ENCODE measurements at places on chromosomes 7 and 10.

DNA sequence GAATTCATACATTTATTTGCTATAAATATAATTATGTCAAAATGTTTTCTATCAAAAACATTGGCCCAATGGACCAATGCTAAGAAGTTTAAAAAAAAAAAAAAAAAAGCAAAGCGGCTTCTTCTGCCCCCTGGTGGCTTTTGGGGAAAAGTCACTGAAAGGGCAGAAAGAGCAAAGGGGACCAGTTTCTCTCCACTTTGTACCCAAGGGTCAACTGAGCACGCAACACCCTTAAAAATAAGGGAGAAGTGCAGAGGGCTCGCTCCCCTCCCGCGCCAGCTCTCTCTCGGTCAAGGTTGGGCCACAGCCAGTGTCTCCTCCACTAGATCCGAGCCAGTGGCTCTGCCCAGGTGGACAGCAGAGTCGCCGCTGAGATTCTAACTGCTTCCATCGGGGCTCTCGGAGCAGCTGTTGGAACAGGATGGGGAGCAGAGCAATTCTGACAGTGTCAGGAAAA is 136.4 kb upstream of the FGFR2 start:
- DNase-seq: no peak

GRCh38 chr10:108362296-108362695 is 1197.8 kb upstream of the SORCS1 start:
- no peak for DNase-seq

GRCh38 chr10:72079356-72079755 is 9.0 kb downstream of the SPOCK2 start:
- no peak for DNase-seq

GRCh38 chr7:112594397-112594796 is 113.6 kb downstream of the LSMEM1 start:
- no peak for DNase-seq

GRCh38 chr10:100827819-100828737 is 82.7 kb downstream of the PAX2 start:
- no peak for DNase-seq

DNA sequence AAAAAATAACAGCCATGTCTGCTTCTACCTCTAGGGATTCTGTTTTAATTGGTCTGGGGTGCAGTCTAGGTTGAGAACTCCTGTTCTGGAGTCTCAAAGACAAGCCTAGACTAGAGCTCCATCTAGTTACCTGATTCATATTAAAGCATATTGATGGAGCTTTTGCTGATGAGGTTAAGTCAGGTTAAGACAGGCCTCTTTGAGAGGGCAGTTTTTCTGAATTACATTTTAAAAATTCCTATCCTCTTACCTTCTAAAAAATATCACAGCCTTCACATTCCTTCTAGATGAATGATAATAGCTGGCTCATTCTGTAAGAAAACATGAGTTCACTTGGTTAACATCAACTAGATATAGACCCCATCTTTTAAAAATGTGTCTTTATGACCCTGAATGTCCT is 28.9 kb downstream of the MGAM start:
- DNase-seq: no peak

DNA sequence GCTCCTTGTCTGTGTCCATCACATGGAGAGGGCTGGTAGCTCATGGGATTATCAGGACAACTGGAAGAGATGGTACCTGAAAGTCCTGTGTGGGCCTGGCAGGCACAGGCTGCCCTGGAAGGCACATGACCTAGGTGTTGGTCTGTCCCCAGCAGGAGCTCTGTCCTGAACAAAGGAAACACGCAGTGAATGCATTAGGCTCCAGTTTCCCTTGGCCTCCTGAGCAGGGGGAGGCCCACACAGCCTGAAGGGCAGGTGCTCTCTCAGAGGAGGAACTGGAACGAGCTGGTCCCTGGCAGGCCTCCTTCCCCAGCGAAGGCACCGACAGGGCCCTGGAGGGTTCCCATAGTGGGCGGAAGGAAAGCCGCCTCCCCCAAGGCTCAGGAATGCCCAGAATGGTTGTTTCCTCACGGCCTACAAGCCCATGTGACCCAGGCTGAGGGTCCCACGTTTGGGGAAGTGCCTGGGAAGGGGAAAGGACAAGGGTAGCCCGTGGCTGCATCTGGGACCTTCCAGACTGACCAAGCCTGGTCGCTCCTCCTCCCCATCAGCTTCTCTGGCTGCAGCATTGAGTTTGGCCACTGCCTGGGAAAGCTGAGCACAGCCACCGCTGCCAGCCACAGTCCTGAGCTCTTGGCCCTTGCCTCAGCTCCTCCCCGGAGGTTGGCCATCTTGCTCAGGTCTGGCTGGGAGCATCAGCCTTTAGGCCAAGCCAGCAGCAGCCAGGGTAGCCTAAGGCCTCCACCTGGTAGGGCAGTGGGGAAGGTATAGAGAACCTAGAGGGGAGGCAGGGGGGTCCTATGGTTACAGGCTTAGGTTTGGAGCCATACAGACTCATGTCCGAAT is 21.8 kb downstream of the CXCL12 start:
- DNase-seq: no peak

DNA sequence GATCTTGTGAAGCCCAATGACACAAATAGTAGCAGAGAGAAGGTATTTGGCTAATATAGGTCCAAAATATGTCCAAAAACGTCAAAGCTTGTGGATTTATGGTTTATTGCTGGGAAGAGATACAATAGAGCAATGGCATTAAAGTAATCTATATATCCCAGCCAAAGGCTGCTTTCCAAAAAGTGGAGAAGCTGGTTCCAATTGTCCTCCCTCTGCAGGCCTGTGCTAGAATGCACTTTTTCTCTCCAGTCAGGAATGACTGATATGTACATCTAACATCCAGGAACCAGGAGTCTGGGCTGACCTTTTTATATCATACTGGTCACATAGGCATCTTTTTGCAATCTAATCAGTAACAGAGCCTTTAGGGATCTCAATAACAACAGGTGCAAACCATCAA is 167.1 kb upstream of the FAM3C start:
- DNase-seq: no peak

DNA sequence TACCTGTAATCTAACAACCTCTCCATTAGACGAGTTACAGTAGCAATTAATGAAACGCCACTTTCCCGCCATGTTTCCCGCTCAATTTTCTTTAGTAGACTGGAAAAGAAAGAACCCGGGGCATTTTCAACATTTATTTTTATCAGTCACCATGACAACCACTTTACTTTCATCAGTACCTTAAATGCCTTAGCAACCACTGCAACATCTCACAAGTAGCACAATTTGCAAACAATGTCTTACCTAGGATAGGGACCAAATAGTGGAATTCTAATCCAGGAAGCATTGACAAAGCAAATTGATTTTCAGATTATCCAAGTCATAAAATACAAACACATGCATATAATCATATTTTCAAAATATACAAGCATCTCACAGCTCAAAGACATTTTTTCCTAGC is 221.6 kb upstream of the IMMP2L start:
- DNase-seq: no peak

DNA sequence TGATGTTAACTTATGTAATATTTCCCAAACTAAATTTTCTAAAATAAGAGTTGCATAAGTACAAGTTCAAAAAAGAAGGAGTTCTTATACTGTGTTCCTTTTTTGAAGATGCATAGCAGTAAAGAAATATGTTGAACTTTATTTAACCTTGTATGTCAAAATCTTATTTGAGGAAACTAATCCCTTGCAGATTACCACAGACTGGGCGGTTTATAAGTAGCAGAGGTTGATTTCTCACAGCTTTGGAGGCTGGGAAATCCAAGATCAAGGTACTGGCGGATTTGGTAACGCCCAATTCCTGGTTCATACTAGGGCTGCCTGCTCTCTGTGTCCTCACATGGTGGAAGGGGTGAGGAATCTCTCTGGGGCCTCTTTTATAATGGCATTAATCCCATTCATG is 68.5 kb downstream of the GNAT3 start:
- no peak for DNase-seq

DNA sequence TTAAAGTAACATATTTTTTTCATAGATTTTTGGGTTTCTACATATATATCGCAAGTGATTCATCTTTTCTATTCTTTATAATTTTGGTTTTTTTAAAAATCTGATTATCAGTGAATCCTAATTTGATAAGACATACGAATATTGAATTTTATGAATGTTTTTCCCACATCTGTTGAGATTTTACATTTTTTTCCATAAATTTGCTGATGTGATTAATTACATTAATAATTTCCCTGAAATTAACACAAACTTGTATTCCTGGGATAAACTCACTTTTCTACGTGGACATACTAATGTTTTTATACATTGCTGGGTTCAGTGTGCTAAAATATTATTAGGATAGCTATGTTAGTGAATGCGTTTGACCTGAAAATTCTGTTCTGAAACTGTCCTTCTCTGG is 26.1 kb downstream of the DMTF1 start:
- no peak for DNase-seq

DNA sequence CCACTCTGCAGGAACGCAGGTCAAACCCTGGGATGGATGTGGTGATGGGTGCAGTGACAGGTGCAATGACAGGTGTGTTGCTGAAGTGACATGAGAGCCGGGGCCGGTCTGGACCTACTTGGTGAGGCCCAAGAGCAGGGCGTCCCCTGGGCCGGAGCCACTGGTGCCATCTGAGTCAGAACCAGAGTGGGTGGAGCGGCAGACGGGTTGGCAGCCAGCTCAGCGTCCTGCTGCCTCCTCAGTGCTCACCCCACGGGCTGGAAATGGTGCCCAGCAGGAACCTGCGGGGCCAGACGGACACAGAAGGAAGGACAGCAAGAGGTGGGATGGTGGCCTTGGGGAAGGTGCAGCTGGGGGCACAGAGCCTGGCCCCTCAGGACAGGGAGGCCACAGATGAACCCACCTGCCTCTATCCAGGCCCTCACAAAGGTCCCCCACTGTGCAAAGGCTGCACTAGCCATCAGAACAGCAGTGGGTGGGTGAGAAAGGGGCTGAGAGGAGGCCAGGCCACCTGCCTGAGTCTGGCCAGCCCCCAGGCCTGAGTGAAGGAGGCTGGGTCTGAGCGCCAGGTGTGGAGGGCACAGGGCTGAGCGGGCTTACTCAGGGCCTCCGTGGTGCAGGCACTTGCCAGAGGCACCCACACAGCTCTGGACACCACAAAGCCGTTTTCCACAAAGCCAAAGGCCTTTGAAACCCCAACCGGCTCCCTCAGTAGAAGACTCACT is 129.0 kb upstream of the PPP2R2D start:
- DNase-seq: no peak

- no peak for DNase-seq
Observed at GRCh38 chr10:21468086-21468485, 57.4 kb downstream of the SKIDA1 start.

DNA sequence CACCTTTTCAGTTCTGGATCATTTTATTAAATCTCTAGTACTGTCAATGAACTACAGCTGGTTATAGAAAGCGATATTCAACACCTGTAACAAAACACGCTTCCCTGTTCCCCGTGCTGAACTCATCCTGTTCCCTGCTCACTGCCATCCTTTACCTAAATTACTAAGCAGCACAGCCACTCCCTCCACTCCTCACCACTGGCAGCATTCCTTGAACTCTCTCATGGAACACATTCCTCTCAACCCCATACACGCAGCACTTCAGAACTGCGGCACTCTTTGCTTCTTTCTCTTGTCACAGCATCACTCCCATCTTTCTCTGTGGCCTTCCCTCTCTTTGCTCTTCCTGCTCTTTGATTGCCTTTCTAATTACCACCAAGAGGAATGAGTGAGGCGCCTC is 27.4 kb downstream of the RELN start:
- DNase-seq: no peak

DNA sequence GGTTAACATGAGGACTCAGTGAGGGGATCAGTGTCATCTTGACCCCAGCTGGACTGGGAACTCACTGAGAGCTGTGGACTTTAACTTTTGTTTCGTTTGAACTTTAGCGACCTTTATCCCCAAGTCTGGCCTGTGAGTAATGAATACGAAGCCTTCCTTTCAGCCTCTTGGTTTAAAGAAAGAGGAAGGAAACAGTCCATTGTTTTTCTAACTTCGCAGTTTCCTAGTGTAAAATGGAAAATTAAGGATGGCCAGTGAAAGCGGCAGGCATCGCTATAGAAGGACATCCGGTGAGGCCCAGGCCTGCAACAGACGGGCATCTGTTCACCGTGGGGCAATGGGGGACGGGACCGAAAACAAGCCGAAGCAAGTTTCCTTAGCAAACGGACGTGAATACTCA is 44.1 kb upstream of the ADO start:
- DNase-seq: no peak

DNA sequence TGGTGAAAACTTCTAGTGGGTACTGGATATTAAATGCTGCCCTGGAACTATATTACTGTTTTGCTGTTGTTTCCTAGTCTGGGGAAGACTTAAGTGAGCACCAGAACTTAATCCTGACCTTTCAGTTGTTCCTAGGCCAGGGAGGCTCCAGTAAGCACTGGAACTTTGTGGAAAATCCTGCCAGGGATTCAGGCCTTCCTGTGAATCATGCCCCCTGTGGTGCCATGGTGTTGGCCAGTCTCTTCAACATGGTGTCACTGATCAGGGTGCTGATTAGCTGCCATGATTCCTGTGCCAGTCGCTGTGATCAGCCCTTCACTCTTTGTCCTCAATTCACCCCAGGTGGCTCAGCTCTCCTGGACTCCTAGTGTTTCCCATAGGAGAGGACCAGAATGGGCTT is 8.5 kb upstream of the AOAH start:
- DNase-seq: no peak

DNA sequence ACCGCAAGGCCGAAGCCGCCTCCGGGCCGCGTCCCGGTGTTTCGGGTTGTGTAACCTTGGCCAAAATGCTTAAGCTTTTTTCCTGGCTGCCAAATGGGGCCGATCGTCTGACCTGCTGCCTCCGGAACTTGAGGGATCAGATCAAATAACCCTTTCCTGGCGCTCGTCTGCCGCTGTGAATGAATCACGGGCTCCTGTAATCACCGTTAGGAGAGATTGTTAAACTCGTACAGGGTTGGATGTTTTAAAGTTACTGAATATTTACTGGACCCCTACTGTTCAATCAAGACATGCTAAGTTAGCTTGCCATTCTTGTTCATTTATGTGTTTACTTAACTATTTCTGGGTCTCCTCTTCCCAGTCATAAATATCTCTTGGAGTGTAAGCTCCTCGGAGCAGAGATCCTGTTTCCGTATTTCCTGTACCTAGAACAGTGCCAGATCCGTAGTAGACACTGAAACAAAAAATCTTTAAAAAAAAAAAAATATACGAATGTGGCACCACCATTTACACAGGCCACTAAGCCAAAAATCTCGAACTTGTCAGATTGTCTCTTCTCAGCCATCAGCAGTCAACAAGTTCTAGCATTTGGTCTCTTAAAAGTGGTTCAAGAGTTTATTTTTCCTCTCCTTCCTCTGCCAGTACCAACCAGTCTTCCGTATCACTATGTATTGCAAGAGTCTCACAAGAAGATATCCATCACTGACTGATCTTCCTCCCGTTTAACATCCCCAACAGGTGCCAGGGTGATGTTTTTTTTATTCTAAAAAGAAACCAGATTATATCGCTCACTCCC is 650 bp upstream of the TM9SF3 start:
- DNase-seq: no peak

GRCh38 chr10:123241391-123242141 is 87.4 kb downstream of the BUB3 start:
- DNase-seq: no peak

Measured in non-pigmented ciliary epithelial cell (primary cell).